ENCODE measurements at places on chromosomes 12 and 14.

GRCh38 chr14:51079489-51079888, 15.4 kb downstream of the TRIM9 start:
- DNase-seq: no peak

GRCh38 chr12:47743311-47743860, 15.3 kb downstream of the RAPGEF3 start:
- DNase-seq: no peak

DNA sequence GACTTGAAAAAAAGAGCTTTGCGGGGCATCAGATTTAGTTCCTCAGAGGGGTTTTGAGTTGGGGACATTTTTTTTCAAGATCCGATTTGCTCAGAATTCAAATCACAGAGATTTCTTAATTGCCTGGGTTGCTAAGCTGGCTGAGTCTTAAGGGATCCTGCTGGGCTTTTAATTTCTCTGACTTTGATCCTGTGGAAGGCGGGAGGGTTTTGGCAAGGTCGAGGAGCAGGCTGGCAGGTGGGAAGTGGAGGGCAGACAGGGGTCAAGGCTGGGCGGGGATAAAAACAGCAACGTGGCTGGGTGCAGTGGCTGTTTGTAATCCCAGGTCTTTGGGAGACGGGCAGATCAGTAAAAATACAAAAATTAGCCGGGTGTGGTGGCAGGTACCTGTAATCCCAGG, 33.5 kb upstream of the CCDC63 start:
- DNase-seq: no peak

- no peak for DNase-seq
Observed at GRCh38 chr14:91732859-91733477, 1.1 kb upstream of the CATSPERB start.

DNA sequence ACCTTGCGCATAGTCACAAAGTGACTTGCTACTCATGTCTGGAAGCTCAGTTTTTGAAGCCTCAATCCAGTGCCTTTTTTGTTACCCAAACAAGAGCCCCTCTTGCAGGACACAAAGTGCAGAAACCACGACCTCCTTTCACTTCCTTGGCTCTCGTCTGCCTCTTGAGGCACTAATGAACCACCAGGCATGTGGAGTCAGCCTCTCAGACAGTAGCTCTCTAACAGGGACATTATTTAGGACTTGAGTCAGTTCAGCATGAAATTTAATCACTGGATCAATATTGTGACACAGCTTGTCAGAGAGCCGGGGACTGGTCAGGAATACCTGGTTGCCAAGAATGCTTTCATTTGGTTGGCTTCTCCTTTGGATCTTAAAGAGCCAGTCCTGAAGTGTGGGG, 46.7 kb downstream of the HSPB8 start:
- DNase-seq: no peak

- no peak for DNase-seq
Observed at GRCh38 chr14:59356312-59356711, 108.9 kb downstream of the GPR135 start.

- DNase-seq: no peak
Observed at GRCh38 chr14:58243790-58244555, 670 bp upstream of the PSMA3 start.

DNA sequence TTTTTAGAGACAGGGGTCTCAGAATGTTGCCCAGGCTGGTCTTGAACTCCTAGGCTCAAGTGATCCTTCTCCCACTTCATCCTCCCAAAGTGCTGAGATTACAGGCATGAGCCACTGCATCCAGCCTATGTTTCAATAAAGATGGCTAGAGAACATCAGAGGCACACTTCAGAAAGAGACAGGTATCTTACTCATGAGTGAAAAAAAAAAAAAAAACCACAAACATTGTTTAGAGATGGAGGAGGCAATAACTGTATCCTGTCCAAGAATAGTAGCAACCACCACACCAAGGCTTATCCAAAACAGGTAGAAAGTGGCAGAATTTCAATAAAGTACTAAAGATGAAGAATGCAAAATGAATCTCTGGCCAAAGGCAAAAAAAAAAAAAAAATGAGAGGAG, 30.3 kb downstream of the EEA1 start:
- DNase-seq: no peak

DNA sequence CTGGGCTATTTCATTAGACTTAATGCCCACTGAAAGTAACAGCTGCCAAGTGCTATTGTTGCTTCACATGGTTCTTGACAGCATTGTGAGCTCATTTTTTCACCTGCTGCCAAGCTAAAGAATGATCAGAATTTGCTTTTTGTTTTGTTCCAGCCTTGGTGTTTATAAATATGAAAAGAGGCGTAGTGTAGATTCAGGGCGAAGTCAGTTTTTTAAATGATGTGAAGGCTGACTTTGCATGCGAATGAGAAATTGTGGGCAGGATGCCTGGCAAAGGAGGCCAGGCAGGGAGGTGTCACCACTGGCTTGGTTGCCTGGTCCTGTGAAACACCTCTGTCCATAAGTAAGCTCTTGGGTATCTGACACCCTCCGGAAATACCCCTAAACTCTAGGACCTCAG, 93.3 kb upstream of the NAP1L1 start:
- no peak for DNase-seq

DNA sequence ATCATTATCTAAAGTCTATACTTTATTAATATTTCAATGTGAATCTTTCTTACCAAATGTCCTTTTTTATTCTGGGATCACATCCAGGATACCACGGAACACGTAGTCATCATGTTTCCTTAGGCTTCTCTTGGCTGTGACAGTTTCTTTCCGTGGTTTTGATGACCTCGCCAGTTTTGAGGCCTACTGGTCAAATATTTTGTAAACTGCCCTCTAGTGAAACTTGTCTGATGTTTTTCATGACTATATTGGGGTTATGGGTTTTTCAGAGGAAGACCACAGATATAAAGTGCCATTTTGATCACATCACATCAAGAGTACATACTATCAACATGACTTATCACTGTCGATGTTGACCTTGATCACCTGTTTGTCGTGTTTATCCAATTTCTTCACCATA, 14.1 kb upstream of the SERPINA6 start:
- DNase-seq: no peak

DNA sequence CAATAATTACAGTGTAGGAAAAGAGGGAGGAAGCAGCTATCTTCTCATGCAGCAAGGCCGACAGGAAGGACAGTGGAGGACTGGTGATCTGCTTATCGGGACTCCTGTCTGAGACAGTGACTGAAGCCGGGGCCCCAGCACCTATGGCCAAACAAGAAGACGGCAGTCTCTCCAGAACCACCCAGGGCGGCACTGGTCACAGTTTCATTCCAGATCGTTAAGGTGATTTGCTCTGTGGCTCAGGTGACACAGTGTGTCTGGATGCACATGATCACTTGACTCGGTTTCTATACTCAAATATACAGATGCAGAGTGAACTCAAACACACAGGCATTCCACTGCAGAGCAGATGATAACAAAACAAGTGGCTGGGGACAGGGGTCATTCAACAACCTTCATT, 52.1 kb upstream of the CORO1C start:
- no peak for DNase-seq

- DNase-seq: no peak
Observed at GRCh38 chr12:39332661-39333175, 110.2 kb downstream of the KIF21A start.

- no peak for DNase-seq
Observed at GRCh38 chr12:94266796-94267536, 118.6 kb downstream of the PLXNC1 start.

DNA sequence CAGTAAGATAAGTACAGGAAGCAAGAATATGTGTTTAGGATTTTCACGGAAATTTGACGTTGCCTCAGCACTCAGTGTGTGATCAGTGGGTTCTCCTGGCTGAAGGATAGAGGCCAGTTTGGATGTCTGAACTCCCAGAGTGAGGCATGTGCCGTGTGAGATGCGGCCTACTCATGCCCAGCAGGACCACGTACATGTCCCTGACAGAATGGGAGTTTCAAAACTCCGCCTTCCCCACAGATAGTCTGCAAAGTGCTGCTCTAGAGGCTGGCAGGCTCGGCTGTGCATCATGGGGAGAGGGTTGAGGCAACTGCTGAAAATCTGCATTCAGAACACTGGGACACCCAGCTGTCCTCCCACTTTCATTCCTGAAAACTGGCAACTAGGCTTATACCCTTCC, 58.3 kb downstream of the NINJ2 start:
- no peak for DNase-seq

GRCh38 chr14:56657604-56658003, 78.0 kb downstream of the TMEM260 start:
- DNase-seq: no peak

DNA sequence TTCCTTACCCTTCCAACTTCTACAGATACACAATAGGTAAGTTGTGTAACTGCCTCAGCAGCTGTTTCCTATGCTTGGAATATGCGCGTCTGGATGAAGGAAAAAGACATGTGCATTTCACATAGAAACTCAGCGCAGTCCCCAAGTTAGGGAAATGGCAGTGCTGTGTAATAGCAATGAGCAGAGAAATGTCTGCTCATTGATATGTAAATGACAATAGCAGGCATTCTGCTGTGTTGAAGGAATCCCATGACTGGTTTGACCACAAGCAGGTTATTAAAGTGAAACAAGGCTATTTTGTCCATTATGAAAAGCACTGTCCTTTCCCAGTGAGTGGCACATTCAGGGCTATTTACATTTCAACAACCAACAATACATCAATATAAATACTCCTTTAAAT, 106.6 kb downstream of the BTG1 start:
- DNase-seq: no peak

DNA sequence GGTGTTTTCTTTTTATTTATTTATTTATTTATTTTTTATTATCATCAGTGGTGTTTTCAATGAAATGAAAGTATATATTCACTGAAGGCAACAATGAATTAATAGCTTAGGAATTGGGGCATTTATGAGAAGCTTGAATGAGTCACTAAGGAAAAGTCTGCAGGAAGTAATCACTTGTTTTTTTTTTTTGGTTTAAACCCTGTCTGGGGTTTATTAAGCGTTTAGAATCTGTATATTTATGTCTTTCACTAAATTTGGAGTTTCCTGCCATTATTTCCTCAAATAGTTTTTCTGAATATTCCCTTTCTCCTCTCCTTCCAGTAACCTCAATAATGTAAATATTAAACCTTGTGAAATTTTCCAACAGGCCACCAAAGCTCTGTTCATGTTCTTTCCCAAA, 85.5 kb downstream of the TESC start:
- DNase-seq: no peak

- DNase-seq: no peak
Observed at GRCh38 chr14:68814539-68815297, 21.9 kb upstream of the ZFP36L1 start.

DNA sequence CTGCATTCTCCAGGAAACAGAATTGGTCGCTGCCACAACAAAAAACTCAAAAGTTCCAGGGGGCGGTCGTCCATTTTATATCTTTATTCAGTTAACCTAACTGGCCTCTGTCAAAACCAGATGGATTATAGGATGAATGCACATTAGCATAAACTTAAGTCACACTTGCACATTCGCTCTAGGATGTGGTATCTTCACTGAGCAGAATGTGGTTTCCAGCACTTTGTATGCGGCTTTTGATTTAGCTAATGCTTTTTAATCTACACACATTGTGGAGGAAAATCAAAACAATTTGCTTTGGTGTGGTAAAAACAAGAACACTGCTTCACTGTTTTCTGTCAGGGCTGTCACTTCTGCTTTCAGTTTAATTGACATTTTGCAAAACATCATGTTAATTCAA, 4.5 kb downstream of the TAS2R50 start:
- DNase-seq: no peak

DNA sequence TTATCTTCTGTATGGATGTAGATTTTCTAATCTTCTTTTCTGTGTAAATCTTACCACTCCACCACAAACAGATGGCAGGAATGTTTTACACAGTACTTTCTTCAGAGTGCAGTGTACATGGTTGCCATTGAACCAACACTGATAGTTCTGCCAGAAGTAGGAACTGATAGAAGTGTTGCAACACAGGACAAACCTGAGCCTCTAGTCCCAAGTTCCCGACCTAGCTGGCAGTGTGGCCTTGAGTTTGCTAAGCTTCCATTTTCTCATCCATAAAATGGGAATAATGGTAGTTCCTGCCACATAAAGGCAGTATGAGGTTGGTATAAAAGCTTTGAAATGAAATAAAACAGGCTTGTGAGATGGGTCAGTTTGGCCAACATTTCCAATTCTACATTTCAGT, 50.8 kb upstream of the SAV1 start:
- DNase-seq: no peak

- DNase-seq: peak; percentile 36
Observed at GRCh38 chr12:45674181-45674977, 55.1 kb upstream of the ARID2 start.

DNA sequence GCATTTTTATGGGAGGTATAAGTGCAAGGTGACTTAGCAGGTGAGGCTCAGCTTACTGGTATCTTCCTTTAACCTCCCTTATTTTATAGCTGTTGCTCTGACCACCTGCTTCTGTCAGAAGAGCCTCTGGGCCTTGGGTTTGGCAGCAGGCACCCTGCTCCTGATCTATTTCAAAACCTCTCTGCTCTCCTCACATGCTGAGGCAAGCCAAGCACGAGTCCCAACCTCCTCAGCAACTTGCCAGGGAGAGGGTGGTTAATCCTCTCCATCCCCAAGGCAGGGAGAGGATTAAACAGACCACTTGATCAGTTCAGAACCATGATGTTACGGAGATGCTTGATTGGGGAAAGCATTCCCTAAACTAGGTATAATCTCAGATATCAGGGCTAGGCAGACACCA, 5.4 kb downstream of the PLEKHH1 start:
- DNase-seq: no peak

DNA sequence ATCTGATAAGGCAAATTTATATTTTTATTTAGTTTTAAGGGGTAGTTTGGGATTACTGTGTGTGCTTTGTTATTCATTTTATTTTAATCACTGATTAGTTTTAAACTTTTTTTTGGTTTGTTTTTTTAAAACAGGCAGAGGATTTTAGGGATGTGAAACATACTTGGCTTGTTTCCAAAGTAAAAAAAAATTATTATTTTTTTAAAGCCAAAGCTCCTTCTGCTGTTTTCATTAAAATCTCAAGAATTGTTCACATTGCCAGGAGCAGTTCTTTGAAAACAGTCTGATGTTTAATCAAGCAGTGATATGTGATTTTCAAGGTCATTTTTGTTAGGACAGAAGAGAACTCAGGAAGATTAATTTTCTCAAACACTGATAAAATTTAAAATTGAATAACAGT, 11.2 kb downstream of the TTC8 start:
- DNase-seq: no peak

DNA sequence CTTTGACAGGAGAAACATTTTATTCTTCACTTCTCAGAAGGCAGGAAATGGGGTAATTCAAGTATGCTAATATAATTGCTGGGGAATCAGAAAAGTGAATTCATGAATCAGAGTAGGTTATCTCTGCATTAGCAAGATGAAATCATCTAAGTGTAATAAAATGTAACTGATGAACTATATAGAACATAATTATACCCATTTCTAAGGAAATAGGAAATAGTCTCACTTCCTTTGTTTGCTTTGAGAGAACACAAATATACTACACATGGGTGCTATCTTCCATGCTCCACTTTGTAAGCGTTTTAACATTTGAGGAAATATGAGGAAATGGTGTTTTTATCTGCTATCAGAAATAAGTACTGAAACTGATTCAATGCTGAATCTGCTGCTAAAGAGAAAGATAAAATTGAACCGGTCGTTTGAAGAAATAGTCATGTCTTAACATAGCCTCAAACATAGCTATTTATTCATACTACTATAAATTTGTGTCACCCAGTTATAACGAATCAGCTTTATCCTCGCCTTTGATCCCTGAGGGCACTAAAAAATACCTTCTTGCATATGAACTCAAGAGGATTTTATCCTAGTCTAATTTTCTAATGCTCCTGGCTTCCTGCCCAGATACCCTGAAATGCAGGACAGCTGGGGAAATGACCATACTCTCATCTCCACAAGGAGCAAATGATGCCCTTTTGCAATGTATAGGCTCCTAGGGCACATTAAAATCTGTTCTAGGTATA, 696.0 kb downstream of the C12orf50 start:
- DNase-seq: no peak

GRCh38 chr12:101566318-101566717, 28.5 kb upstream of the MYBPC1 start:
- DNase-seq: no peak

Measured in left ventricle myocardium inferior (tissue), 1 donor.